Stimulated activated CD4-positive, alpha-beta T cell treated with anti-CD3 and anti-CD28 coated beads, Interleukin-1b, Interleukin-23, amount 100 ng/mL, for 4 hours (primary cell): ENCODE measurements at places on chromosomes 6 and 20.

- no peak for DNase-seq
Measured at GRCh38 chr6:167652701-167653095, 174.0 kb upstream of the AFDN start.

GRCh38 chr6:40249935-40250334, 315.7 kb upstream of the MOCS1 start:
- no peak for DNase-seq

- DNase-seq: no peak
Measured at GRCh38 chr6:111604259-111605099, 1.2 kb downstream of the TRAF3IP2 start.

DNA sequence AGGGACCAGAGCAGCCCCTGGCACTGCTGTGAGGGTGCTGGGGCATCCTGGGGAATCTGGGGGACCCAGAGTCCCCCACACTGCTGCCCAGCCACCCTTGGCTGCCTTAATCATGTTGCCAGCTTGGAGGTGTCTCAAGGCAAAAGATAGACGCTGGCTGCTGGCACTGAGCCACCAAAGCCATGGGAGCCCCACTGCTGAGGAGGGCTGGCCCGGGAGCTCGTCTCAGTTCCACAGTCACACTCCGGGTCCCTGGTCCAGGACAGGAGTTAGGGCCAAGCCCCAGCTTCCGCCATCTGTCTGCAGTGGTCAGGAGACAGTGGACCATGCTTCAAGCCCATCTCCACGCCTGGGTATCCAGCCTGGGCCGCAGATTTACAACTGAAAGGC, 41.0 kb upstream of the HMGA1 start:
- DNase-seq: no peak

DNA sequence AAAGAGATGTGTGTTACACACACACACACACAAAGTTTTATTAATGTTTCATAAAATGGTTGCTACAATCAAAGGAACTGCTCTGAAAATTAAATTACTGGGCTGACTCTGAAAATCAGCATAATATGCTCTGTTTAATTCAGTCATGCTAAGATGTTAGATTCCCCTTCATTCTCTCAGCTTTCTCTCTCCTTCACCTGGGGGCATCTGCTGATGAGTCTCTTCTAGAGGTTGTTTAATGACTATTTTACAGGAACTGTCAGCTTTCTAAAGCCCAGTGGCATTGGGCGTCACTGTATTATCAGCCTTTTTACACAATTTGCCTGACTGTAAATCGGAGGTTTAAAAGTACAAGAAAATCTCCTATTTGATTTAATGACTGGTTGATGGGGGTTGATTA, 559.7 kb upstream of the POU3F2 start:
- no peak for DNase-seq

DNA sequence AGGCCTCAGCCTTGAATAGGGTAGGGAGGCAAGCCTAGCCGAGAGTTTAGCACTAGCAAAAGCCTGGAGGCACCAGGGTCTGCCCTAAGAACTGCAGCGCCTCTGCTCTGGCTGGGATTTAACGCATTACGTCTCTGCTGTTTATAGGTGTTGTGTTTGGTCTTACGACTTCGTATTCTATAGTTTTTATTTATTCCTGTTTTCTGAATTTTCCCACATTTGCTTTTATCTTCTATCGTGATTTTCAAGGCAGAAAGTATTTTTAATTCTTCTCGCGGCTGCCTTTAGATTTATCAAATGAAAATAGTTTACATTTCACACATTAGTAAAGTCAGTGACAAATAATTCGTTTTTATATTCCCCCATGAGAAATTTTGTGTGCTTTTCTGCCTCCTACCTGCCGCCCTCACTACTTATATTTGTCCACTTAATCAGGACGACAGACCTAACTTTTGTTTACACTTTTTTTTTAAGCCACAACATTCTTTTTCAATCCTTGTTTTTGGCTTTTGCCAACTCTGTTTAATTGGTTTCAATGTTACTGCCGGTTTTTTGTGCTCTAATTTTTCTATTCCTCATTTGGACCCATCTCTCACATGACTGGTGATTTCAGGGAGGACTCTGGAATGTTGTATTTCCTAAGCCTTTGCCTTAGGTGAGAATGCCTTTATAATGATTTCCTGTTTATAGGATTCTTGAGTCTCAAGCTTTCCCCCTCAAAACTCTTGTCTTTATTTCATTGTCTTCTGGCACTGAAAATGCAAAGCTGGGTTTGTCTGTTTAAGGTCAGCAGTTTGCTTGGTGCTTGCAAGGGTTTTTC, 1.3 kb upstream of the LZTS3 start:
- no peak for DNase-seq

GRCh38 chr20:3658716-3659491, 4.3 kb downstream of the GFRA4 start:
- DNase-seq: no peak

- DNase-seq: no peak
Measured at GRCh38 chr6:144551339-144551738, 266.2 kb downstream of the UTRN start.

- DNase-seq: no peak
Measured at GRCh38 chr6:7154341-7155139, 46.8 kb downstream of the RREB1 start.

GRCh38 chr20:18001131-18001921, 32.5 kb downstream of the MGME1 start:
- DNase-seq: no peak

DNA sequence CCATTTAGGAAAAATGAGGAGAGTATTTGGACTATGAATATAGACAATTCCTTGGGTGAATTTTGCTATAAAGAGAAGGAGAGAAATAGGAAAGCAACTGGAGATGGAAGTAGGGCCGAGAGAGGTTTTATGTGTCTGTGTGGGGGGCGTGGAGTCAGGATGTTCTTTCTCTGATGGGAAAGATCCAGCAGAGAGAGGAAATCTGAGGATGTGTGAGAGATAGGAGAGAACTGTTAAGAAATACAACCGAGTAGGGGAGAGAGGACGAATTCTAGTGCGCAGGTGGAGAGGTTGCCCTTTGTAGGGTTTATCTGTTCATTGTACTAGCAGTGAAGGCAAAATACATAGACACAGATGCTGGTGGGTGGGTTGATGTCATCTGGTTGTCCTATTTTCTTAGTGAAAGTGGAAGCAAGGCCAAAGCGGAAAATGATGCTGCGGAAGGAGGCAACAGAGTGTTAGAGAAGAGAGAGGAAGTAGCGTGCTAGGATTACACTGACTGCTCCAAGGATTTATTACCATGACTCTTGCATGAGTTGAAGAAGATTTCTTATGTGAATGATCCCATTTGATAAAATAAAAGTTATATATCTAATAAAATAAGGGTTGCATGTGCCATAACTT, 57.7 kb downstream of the CLVS2 start:
- DNase-seq: no peak

DNA sequence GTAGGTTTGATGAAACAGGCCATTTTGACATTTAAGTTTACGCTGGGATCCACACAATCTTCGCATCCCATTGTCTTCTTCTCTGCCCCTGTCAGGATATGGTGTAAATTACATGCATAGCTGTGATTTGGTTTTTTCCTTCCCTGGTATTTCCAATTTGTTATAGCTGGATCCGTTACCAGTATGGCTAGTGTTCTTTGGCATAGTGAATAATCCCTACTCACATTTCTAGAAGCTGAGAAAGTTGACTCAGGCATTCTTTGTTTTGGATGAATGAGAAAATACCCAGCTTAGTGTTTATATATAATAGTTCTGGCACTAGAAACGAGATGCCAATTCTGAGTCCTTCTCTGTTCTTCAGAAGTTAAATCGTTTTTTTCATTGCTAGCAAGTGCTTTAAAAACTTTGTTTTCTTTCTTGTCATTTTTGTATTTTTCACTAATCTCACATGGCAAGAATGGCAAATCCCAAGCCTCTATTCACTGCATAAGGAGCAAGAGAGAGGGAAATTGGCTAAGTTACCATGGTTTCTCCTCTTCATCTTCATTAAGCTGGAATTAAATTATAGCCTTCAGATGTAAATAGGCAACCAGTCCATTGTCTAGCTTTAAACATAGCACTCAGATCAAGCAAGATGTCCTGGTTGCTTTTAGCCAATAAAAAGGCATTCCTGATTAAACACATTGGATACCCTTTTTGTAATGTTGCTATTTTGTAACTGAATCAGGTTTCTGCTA, 91.9 kb upstream of the LAMP5 start:
- DNase-seq: no peak

DNA sequence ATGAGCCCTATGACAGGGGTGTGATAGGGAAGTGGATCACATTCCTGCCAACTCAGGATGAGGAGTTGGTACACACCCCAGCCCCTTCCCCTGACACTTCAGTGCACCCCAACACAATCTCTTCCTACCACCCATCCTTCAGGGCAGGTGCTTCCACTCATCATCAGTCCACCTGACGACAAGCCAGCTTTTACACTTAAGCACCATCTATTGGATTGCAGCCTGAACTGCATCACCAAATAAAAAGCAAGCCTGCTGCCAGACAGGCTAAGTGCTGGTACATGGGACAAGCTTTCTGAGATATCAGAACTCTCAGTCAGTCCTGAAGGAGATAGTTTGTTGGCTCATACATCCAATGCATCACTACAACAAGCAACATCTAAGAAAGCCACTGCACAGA, 69.0 kb upstream of the TMEM200A start:
- no peak for DNase-seq
